Hepatic stellate cell (primary cell): ENCODE measurements at places on chromosomes 5 and 9.

DNA sequence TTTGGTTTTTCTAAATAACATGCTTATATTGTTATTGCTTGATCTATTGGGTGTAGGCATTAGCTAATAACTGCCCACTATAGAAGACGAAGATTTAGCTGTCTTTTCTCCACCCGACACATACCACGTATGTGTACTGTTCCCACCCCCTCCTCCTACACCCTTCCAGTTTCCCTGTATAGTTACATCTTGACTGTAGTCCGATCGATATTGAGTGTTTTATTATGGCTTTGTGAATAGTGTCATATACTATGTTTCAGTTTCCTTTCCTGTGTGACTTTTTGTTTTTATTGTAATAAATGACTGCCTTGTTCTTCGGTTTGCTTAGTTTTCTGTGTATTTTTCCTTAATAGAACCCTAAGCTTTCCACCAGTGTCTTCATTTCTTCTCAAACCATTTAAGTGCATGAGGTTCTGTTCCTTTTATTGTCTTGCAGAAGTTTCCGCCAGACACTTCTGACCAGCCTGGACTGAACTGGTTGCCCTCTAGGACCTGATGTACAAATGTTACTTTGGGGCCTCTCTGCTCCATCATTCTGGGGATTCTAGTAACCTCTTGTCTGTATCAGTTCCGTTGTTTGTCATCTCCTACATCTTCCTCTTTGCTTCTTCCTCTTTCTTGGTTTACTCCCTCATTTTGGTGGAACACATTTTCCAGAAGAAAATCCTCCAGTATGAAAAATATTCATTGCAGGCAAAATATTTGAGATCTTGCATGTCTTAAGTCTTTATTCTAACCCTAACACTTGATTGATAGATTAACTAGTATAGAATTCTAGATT lies 61.8 kb downstream of the PRKACG start:
- DNase-seq = no peak

- no peak for DNase-seq
These were observed 2.0 kb upstream of the CAMSAP1 start for GRCh38 chr9:135909371-135909770.

GRCh38 chr5:11384441-11385250 lies 519.6 kb downstream of the CTNND2 start:
- DNase-seq = no peak

DNA sequence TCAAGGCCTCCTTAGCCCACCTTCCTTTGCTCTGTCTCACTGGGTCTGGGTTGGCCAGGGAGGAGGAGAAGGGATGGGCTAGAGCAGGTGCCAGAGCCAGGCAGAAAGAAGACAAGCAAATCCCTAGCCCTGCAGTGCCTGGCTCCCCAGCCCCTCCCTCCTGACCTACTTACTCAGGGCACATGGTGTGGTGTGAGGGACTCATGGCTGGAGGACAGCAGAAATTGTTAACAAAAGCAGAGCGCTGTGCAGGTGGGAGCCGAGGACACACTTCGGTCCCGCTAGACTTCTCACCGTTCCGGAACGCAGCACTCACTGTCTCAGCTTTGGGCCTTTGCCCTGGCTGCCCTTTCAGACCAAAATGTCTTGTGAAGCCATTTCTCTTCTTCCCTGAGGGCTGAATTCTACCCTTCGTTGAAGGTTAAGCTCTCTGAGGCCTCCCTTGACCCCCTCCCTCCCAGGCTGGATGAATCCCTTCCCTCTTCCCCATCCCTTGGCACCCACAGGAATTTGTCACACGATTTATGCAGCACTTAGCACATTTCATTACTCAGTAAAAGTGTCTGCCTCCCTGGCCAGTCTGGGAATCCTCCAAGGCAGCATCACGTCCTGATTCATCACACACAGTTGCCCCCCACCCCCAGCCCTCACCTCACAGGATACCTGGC lies 263.9 kb upstream of the TRPC7 start:
- no peak for DNase-seq

- no peak for DNase-seq
These were observed 86.9 kb downstream of the GNAQ start for GRCh38 chr9:77944556-77945243.

GRCh38 chr5:72108202-72109061 lies 1.2 kb downstream of the MAP1B start:
- peak; percentile 81 for DNase-seq

DNA sequence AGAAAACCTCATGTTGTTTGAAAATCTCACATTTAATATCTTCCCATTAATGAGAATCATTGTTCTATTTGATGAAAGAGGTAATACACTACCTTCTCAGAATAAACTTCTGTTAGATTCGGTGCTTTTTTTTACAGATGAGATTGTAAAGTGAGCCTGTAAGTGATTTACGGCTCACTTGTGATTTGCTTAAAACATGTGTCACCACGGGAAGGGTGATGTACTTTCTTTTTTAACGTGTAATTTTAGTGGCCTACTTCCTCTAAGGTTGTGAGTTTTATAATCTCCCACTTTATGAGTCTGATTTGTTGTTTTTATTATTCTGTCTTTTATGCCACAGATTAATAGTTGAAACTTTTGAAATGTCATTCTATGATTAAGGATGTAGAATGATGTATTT lies 15.9 kb downstream of the ANXA1 start:
- no peak for DNase-seq

DNA sequence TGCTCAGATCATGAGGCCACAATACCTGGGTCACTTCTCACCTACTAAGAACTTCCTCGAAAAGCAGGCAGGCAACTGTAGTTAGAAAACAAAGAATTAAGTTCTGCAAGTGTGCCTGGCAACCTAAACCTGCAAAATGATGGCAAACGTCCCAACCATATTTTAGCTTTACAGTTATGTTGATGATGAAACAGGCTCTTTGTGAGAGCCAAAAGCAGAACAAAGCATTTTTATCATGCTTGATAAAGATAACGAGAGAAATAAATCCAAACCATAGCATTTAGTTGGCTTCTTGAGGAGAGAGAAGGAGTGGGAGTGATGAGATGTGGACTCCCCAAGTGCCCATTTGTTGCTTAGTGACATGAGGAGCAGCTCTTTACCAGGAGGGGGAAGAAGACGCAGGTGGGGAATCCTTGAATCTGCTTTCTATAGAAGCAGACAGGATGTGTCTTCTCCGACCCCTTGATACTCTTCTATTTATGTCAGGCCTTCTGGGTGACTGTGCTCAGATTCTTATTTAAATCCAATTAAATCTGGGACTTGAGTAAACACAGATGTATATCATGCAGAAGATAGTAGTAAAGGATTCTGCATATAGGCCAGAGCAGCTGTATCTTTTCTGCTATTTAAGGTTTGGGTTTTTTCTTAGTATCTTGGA lies 221.2 kb downstream of the TMEM167A start:
- DNase-seq = no peak

DNA sequence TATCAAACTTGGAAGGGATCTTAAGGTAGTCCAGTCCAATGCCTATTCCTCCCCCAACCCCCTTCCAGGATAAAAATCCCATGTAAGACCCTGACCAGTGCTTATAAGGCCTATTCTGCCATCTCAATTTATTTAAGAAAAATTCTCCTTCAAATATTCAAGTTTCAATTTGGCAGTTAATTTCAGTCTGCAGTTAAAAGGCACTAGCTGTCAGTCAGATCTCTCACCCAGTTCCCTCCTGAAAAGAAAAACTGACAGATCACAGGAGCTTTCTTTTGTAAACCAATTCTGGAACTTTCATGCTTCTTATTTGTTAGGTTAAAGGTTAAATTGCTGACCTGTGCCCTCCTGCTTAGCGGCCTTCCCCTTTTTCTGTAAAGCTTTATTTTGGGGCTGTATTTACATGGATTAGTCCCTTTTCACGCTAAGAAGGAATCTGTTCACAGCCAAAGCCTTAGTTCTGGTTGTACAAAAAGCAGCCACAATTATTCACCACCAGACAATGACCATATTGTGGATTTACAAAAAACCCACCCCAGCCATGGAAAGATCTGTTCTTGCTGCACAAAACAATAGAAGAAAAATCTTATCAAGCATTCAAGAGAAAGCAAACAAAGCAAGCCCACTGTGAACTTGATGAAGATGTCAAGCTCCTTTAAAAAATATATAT lies 68.7 kb downstream of the DENND1A start:
- DNase-seq = no peak

- no peak for DNase-seq
These were observed 375.7 kb upstream of the PRR16 start for GRCh38 chr5:120088412-120088811.

GRCh38 chr5:162995568-162995967 lies 441.8 kb upstream of the CCNG1 start:
- no peak for DNase-seq

GRCh38 chr9:71355884-71356283 lies 234.5 kb upstream of the TRPM3 start:
- DNase-seq = no peak

- peak; percentile 89 for DNase-seq
These were observed at the start of gene SYNPO for GRCh38 chr5:150640311-150641005. Gene SYNPO (plus strand): TSS chr5:150640660. CDS start chr5:150648276, 7,616 bp downstream.

GRCh38 chr5:10301266-10301665 lies 6.4 kb downstream of the CMBL start:
- DNase-seq = no peak

GRCh38 chr5:43416803-43417394 lies 4.7 kb upstream of the CCL28 start:
- no peak for DNase-seq

DNA sequence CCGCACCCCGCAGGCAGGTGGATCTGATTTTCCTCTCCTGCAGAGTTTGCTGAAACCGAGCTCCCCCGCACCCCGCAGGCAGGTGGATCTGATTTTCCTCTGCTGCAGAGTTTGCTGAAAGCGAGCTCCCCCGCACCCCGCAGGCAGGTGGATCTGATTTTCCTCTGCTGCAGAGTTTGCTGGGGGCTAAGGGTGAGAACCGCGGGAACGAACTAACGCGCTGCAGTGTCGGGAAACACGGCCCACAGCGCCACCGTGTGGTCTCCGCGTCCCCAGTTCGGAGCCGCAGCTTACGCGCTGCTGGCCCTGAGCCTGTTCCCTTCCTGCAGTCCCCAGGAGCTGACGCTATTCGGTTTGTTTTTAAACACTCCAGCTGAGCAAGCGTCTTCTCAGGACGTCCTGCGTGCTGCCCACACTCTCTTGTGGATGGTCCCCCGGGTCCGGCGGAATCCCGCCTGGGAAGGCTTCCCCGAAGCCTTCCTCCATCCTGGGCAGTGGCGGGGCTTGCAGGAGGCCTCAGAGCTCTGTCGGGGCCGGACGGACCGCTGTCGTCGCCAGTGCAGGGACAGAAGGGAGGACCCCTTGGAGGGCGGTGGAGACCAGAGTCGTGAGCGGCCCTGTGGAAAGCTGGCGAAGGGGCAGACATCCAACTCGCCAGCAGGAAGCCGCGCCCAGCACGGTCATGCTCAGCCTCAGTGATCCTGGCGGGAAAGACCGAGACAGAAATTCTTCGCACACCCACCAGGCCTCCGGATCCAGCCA lies 121.2 kb upstream of the LPCAT1 start:
- peak; percentile 93 for DNase-seq

DNA sequence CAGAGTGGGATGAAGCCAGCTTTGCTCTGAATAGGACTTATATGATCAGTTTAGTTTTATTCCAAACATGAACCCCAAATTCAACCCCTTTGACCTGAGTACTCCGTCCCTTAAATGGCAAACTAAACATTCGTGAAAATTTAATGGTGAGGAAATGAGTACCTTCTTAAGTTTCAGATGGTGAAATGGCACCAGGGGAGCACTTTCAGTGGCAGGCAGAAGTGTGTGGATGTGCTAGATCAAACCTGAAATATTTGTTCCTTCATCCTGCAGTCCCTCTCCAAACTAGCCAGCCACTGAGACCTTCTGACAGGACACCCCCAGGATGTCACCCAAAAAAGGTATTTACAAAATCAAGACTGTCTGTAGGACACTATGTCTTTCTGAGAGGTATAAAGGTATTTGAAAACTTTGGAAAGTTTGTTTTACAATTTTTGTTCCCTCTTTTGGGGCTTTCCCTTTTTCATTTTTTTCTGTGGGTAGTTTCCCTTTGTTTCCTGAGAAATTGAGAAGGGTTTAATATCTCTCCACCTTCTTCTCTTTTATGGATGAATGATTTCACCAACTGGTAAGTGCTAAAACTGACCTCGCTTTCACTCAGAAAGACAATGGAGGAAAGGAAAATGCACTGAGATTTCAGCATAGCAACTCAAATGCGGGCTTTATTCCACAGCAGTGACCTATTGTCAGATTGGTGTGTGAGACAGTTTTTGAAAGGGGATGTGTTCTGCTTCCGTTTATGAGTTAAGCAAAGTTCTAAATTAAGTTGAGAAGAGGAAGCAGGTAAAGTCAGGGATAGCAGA lies 127.1 kb downstream of the TMC1 start:
- no peak for DNase-seq

- no peak for DNase-seq
These were observed 76.4 kb upstream of the PRSS3 start for GRCh38 chr9:33718987-33719386.

- DNase-seq = no peak
These were observed 56.4 kb upstream of the LARP1 start for GRCh38 chr5:154698763-154699162.
